Thoracic aorta (tissue), 2 donors: ENCODE measurements at places on chromosomes 3 and 15.

- DNase-seq: no peak
These were observed 52.3 kb upstream of the CGNL1 start for GRCh38 chr15:57323806-57324589.

DNA sequence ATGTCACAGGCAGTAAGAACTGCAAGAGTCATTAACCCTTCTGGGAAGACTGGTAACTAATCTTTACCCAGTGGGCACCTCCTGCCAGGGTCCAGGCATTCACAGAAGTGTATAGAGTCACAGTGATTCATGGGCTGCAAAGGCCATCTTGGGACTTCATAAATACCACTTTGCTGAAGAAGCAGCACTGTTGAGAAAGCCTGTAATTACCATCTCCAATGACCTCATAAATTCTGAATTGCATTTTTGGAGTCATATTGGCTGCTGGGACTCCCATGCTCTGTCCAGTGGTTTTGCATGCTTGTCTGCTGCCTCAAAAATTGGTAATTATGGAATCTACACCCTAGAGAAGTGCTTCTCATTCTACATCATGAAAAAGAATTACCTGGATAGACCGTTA, 837.2 kb downstream of the NTRK3 start:
- DNase-seq: no peak

- DNase-seq: no peak
These were observed 23.4 kb downstream of the EDEM1 start for GRCh38 chr3:5210926-5211325.

- no peak for DNase-seq
These were observed 50.2 kb upstream of the ABHD10 start for GRCh38 chr3:111928613-111929012.

GRCh38 chr3:21665444-21666100, 85.4 kb downstream of the ZNF385D start:
- DNase-seq: no peak
